ENCODE measurements at places on chromosomes 1 and 21.

DNA sequence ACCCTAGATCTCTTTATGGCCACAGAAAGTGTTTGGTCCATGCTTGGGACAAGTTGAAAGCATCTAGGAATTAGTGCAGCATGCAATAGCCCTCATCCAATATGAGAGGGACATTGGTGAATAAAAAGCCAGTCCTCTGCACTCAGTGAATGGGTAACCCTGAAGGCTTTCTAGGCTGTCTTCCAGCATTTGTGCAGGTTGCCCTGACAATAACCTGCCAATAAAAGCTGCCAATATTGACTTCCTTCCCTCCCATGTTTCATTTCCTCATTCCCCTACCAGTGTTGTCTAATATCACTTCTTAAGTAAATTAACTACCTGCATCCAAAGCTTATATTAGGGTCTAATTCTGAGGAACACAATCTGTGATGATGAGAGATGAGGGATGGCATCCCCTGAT lies 563.6 kb upstream of the NEGR1 start:
- no peak for DNase-seq

- no peak for DNase-seq
These were observed 29.1 kb downstream of the TBX15 start for GRCh38 chr1:118958937-118959631.

DNA sequence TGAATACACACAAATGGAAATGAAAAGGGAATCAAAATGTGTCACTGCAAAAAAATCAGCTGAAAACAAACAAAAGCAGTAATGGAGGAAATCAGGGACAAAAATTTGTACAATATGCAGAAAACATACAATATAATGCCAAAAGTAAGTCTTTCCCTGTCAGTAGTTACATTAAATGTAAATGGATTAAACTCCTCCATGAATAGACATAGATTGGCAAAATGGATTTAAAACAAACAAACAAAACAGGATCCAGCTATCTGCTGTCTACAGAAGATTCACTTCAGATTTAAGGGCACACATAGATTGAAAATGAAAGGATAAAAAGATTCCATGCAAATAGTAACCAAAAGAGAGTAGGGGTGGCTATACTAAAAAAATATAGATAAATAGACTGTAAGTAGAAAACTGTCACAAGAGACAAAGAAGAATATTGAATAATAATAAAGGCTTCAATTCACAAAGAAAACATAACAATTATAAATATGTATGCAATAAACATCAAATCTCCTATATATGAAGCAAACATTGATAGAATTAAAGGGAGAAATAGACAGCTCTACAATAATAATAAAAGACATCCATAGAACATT lies 42.2 kb upstream of the ERO1B start:
- DNase-seq = no peak

GRCh38 chr1:69121723-69122122 lies 446.0 kb upstream of the LRRC7 start:
- no peak for DNase-seq

DNA sequence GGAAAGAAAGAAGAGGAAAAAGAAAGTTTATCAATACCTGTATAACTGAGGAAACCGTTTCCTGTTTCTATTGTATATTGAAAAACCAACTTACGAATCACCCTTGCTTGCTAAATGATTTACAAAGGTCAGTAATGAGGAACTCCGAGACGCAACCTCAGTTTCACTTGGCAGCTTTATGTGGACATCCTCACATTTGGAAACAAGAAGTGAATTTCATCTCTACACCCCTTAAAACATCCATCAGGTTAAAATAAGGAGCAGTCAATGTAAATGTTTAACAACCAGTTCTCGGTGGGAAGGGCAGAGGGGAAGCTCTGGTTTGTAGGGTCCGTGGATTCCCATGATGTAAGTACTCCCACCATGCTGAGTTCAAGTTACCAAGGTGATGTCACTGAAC lies 481.7 kb upstream of the RUNX1 start:
- no peak for DNase-seq

GRCh38 chr1:8796812-8797211 lies 20.6 kb downstream of the RERE start:
- no peak for DNase-seq

GRCh38 chr1:233656687-233657086 lies 42.8 kb downstream of the KCNK1 start:
- no peak for DNase-seq

DNA sequence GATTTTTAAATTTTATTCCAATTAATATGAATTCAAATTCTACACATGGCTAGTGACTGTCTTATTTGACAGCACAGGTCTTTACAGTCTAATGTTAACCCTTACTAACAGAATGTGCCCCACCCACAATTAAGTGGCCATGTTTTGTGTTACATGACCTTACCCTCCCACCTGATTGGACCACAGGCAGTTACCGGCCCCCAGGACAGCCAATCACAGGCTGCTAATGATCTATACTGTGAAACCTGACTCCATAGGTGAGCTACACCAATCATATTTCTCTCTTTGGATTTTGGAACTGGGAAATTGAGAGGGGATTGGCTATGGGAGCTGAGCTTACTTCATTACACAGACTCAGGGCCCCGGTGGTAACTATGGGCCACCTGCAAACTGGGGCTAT lies 27.5 kb downstream of the ZP4 start:
- DNase-seq = no peak

GRCh38 chr1:40185951-40186864 lies 25.0 kb downstream of the RLF start:
- DNase-seq = peak; percentile 52

GRCh38 chr21:15353546-15353945 lies 288.7 kb upstream of the NRIP1 start:
- DNase-seq = no peak

GRCh38 chr21:38819719-38820159 lies 14.0 kb downstream of the ETS2 start:
- no peak for DNase-seq

DNA sequence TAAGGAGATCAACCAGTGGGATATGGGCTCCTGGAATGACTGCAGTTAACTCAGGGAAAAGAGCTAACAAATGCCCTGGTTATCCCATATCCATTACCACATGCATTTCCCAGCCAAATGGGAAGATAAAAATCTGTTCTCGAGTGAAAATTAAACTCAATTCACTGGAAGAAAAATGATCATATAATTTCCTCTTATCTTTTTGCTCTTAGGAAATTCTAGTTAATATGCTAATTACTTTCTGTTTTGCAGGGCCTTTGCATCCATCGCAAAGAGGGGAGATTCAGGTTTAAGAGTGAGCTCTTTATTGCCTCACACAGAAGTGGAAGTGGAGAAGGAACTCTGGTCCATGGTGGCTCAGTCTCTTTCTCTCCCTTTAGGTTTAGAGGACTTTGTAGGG lies 3.9 kb upstream of the IL24 start:
- no peak for DNase-seq

DNA sequence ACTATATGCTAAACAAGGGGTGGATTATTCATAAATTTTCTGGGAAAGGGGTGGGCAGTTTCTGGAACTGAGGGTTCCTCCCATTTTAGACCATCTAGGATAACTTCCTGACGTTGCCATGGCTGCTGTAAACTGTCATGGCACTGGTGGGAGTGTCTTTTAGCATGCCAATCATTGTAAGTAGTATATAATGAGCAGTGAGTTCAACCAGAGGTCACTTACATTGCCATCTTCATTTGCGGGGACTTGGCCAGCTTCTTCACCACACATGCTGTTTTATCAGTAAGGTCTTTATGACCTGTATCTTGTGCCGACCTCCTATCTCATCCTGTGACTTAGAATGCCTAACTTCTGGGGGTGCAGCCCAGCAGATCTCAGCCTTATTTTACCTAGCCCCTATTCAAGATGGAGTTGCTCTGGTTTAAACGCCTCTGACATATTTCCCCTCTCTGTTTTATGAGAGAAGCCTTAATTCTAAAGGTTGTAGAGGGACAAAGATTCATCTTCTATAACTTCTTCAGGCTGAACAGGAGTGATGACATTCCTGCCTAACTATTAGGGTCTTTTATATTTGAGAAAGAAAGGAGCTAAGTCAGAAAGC lies 60.4 kb downstream of the DIP2A start:
- DNase-seq = no peak

GRCh38 chr1:53130598-53130877 lies 11.9 kb downstream of the SLC1A7 start:
- no peak for DNase-seq

DNA sequence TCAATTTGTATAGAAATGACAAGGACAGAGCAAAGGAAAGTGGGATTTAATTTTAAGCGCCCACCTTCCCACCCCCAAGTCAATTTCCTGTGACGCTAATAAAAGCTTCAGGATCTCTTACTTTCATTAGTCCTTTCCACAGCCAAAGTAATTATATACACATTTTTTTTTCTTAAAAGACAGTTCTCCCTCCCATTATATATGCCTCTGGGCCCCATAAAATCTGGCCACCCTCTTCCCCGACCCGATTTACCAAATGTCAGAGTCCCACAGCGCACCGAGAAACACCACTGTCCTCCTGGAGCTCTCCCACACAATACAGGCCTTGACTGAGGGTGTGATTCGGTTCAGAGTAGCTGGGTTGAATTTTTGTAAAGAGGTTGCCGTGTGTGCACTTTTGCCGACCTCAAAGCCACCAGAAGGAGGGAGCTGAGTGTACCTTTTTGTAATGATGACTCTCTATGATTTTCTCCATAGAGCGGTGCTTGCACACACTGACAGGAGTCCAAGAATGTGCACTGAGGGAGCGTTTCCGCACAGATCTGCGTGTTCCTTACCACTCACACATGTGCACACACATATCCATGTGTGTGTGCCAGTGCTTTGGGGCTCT lies 26.2 kb upstream of the IL10 start:
- no peak for DNase-seq

DNA sequence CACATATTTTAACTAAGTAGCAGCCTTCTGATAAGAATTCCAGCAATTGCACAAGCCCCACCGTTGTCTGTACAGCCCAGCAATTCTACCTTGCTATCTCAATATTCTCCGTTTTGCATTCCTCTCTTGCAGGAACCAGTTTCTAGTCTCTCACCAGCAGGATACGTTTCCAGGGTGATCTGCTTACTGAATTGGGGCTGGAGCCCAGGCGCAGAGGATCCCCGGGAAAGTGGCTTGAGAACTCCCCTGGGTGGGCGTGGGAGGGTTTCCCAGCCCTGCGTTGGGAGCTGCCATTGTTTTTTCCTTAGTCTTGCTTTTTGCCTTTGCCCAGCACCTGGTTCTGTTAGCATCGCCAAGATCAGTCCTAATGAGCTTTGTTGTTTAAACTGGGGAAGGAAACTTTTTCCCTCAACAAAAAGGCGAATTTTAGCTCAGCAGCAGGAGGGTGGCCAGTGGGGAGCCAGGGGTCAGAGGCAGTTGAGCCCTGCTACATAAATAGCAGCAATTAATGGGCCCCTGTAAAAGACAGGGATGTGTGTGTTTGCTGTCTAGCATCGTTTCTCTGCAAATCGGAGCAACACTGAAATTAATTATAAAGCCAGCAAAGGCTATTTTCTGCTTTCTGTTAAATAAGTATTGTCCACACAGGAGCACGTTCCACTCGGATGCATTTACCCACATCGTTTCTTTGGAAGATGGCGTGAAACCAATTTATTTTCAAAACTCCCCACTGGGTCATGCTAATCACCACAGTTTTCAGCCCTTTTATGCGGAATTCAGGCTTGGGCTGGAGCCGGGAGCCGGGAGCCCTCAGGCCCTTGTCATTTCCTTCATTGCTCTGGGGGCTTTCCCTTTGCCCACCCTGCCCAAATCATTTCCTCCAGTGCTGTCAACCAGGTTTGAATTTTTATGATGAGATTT lies 36.6 kb downstream of the HUNK start:
- no peak for DNase-seq

GRCh38 chr1:40313329-40313957 lies 3.6 kb downstream of the COL9A2 start:
- no peak for DNase-seq

DNA sequence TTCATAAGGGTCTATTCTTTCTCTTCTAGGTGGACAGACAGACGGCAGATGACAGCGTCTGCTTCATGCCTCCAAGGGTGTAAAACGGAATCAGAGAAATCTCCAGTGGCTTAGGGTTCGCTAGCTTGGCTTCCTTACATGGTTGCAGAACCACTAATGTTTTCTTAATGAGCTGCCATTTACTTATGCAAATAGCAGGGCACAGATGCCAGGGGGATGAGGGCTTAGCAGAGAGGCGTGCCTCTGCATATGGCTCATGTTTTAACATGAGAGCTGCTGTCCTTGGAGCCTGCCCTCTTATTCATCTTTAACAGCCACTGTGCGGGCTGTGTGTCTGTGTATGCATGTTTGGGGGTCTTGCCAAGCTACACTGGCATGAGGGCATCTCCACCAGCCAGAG lies 119.6 kb downstream of the IER5 start:
- no peak for DNase-seq

DNA sequence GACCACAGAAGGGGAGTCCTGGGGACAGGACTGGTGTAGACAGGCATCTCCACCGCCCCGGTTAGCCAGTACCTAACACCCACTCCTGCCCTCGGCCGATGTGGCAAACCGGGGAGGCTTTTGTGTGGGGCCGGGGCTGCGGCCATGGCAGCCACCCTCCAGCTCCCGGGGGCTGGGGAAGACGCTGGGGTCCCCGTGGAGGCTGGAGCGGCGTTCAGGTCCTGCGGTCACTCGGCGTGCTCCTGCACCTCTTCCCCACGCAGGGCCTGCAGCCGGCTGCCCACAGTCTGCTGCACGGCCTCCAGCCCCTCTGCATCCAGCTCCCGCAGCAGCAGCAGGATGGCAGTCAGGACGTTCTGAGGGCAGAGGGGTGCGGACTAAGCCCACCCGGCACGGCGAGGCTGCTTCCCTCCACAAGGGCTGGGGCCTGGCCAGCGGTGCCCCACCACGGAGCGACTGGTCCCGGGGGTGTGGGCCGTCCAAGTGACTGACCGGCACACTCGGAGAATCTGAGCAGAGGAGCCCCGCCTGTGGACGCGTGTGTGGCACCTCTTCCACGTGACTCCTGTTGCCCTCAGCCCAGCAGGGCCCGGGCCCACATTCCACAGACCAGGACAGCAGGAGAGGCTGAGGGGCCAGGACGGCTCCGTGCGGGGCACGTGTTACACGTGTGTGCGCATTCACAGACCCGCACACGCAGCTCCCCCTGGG lies 9.1 kb downstream of the CFAP410 start:
- DNase-seq = no peak

GRCh38 chr1:13761883-13762282 lies 61.9 kb downstream of the PRDM2 start:
- no peak for DNase-seq

- DNase-seq = no peak
These were observed 13.0 kb downstream of the DOP1B start for GRCh38 chr21:36169470-36170128.

DNA sequence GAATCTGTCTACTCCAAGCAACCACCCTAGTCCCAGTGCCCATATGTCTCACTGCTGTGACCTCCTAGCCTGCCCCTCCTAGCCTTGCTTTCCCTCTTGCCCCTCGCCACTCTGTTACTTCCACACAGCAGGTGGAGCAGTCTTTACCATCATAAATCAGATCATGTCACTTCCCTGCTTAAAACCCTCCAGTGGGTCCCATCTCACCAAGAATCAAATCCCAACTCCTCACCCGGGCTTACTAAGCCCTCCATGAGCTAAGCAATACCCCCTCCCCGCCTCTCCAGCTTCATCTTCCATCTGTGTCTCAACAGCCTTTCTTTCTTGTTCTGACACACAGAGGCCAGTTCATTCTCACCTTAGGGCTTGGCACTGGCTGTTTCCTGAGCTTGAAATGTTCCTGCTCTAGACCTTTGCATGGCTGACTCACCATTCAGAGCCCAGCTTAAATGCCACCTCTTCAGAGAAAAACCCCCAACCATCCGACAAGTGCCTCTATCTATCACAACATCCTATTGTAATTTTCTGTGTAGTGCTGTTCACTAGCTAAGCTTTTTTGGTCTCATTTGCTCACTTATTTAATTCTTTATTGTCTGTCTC lies 22.3 kb downstream of the KNCN start:
- no peak for DNase-seq

- DNase-seq = no peak
These were observed 4.9 kb upstream of the SH3D21 start for GRCh38 chr1:36301220-36301619.
